ENCODE measurements at places on chromosomes 7 and 10. TPM values are rescaled to one million over a fixed set of nuclear protein-coding genes. Genes with fewer than 3 reads are reported as not detected.

Gene PRF1
- not detected for total RNA-seq

Gene TET1
- 20.4 TPM for total RNA-seq

Gene TWIST1
- 53.4 TPM for total RNA-seq

Gene CCDC136
- total RNA-seq: 10.8 TPM

Gene GPR26
- not detected for total RNA-seq

Gene MLLT10
- 56.5 TPM for total RNA-seq

Gene BNIP3
- total RNA-seq: 29.2 TPM

Gene TMEM270
- not detected for total RNA-seq

Gene CFAP46
- 0.56 TPM for total RNA-seq

Gene METTL27
- total RNA-seq: 2.2 TPM

Gene TCF7L2
- total RNA-seq: 88.2 TPM

Gene HYAL4
- not detected for total RNA-seq

Gene FANK1
- total RNA-seq: 0.81 TPM

Gene CHN2
- 0.64 TPM for total RNA-seq

Gene CD36
- total RNA-seq: 0.08 TPM

Gene GIMAP8
- not detected for total RNA-seq

Gene GPC2
- total RNA-seq: 8.1 TPM

Gene TLX1
- total RNA-seq: not detected

Gene VWA2
- total RNA-seq: not detected

Gene BEND7
- 12.4 TPM for total RNA-seq

Gene SLC26A5
- not detected for total RNA-seq

Gene CDC14C
- not detected for total RNA-seq

Gene WNT2
- 11.5 TPM for total RNA-seq

Gene CNNM1
- total RNA-seq: 0.24 TPM

Gene TMEM196
- not detected for total RNA-seq

Gene OLAH
- 0.59 TPM for total RNA-seq

Gene ZMIZ2
- total RNA-seq: 96.4 TPM

Gene CFAP69
- 1.1 TPM for total RNA-seq

Gene TBC1D12
- total RNA-seq: 19.4 TPM

Gene CPED1
- 3.4 TPM for total RNA-seq

Gene MPP7
- total RNA-seq: 37.4 TPM

Gene LIPF
- total RNA-seq: not detected

Gene FAM24B
- not detected for total RNA-seq

Gene MOGAT3
- not detected for total RNA-seq

Gene GNAT3
- not detected for total RNA-seq

Gene VPS41
- total RNA-seq: 105 TPM

Gene GIMAP1
- not detected for total RNA-seq

Gene ASZ1
- total RNA-seq: not detected

Gene CHST3
- total RNA-seq: 40.9 TPM

Gene CLEC5A
- total RNA-seq: not detected

Gene CCDC146
- total RNA-seq: 5.1 TPM

Gene SPDYE11
- total RNA-seq: not detected

Data from osteocyte (in vitro differentiated cells).